ENCODE measurements at places on chromosomes 12 and 14. TPM values are rescaled to one million over a fixed set of nuclear protein-coding genes. Genes with fewer than 3 reads are reported as not detected.

NTS gene
- under 0.01 TPM for total RNA-seq

UBE2N gene
- 91.8 TPM for total RNA-seq

MMAB gene
- 43.8 TPM for total RNA-seq

TAOK3 gene
- 31.2 TPM for total RNA-seq

TMBIM4 gene
- total RNA-seq = 80.5 TPM

FGF6 gene
- total RNA-seq = not detected

GPRC5D gene
- total RNA-seq = not detected

LBHD2 gene
- total RNA-seq = not detected

KRT5 gene
- 0.32 TPM for total RNA-seq

DTX1 gene
- total RNA-seq = not detected

GRIP1 gene
- total RNA-seq = 0.32 TPM

DUSP16 gene
- total RNA-seq = 12.1 TPM

TAS2R43 gene
- total RNA-seq = 4.5 TPM

TEX52 gene
- not detected for total RNA-seq

BHLHE41 gene
- 6.8 TPM for total RNA-seq

Measured in fibroblast of villous mesenchyme (primary cell).